ENCODE measurements at places on chromosomes 4 and X. TPM values are rescaled to one million over a fixed set of nuclear protein-coding genes. Genes with fewer than 3 reads are reported as not detected.
A peak's percentile ranks its signal among the peaks of the same experiment; 100 is the strongest.

GRCh38 chr4:140406292-140406691 lies 21.2 kb downstream of the CLGN start:
- DNase-seq: no peak

GRCh38 chr4:79852305-79852730 lies 220.7 kb downstream of the ANTXR2 start:
- DNase-seq: peak; percentile 70

- DNase-seq: peak; percentile 25
Measured at GRCh38 chr4:124433500-124433899, 279.0 kb downstream of the ANKRD50 start.

DNA sequence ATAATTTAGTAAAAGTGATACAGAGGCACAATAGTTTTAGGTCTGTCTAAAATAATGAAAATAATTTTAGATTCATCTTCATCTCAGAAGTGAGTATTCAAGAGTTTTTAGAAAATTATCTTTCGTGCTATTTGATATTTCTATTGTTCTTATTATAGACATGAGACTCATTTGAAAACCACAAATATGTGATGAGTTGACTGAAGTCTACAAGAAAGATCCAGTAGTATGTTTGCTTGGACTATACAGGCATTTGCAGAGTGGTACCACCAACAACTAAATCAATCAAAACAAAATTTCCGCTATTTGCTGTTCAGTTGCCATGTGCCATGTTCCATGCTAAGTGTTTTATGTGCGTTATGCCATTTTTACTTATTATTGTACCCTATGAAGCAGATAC lies 1318.5 kb downstream of the STIM2 start:
- peak; percentile 20 for DNase-seq

- DNase-seq: peak; percentile 37
Measured at GRCh38 chr4:7906171-7906701, 33.4 kb downstream of the AFAP1 start.

- DNase-seq: no peak
Measured at GRCh38 chr4:86443495-86443894, 83.6 kb upstream of the MAPK10 start.

- no peak for DNase-seq
Measured at GRCh38 chrX:39613997-39614679, 483.6 kb downstream of the BCOR start.

Gene FGFBP2
- total RNA-seq: not detected

DNA sequence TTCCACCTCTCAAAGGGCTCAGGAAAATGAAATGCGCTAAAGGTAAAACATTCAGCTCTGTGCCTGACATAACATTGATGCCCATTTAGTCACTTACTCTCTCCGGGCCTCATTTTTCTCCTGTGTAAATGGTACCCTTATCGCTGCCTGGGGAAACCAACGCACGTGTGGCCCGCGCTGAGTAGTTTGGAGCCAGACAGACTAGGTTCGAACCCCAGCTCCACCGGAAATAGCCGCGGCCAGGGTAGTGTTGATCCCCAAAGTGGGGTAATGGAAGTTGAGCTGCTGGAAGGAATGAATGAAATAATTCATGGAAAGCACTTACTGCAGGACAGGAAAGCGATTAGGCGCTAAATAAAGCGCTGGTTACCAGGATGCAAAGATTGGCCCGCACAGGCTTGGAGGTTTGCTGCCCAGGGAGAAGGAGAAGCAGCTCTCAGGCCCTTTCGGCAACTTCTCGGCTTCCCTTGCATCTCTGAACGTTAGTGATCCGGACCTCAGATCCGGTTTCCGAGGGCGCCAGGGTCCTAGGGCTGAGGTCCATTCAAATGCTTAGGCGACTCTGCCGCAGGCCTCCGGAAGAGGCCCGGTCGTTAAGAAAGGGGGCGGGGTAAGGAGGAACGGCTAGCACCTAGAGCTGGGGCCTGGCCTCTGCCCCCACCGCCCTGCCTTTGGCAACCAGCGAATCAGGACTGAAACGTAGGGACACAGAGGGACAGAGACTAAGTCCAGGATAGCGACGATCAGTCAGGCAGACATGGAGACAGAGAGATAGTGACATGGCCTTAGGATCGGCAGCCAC lies 13.3 kb downstream of the NKX3-2 start:
- DNase-seq: no peak

Gene TMEM31
- total RNA-seq: not detected

- no peak for DNase-seq
Measured at GRCh38 chr4:38449506-38450174, 214.4 kb upstream of the KLF3 start.

- no peak for DNase-seq
Measured at GRCh38 chrX:27445438-27445837, 17.7 kb downstream of the PPP4R3C start.

- DNase-seq: no peak
Measured at GRCh38 chr4:38509551-38509950, 154.4 kb upstream of the KLF3 start.

DNA sequence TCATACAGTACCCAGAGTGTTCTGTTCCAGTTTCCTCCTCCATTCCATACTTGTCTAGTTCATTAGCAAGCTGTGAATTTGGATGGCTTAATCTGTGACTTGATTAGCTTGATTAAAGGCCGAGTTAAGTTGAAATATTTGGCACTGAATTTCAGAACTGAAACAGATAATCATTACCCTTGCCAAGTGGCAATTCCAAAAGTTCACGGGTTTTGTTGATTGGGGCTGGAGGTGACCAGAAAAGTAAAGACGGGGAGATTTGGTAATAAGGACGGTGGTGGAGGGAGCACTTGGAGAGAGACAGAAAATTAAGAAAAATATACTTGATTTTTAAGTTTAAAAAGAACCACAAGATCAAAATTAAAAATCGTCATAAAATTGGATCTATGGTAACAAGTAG lies 21.9 kb upstream of the KLHL2 start:
- no peak for DNase-seq

DNA sequence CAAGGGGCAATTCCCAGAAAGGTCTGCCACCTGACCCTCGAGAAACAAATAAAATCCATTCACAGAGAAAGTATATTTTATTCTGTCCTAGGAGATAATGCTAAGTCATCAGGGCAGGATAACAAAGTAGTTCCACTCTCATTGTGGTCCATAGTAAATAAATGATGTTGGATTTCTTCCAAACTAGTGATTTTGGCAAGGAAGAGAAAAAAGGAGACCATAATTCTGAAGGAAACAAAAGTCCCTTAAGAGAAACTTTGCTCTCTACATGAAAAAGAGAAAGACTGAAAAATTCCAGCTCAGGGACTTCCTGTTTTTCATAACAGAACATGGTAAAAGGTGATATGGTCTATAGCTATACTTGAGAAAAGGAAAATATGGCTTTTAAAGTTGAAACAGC lies 71.5 kb upstream of the DDX60 start:
- DNase-seq: no peak

Gene UGDH
- 102 TPM for total RNA-seq

GRCh38 chr4:111475001-111475400 lies 670.3 kb upstream of the FAM241A start:
- peak; percentile 62 for DNase-seq

DNA sequence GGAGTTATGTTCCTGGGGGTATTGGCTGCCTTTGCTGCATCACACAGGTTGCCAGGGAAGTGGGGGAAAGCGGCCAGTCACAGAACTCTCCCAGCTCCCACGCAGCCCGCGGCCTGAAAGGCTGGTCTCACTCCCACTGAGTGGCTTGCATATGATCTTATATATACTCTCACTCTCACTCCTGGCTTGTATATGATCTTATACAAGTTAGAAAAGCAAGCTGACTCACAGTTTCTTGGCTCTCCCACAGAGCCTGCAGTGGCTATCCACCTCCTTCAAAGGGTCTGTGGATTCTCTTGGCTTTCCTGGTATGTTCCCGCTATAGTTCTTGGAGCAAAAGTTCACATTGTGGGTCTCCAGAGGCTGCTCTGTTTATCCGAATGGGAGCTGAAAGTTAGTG lies 833.5 kb upstream of the GALNTL6 start:
- DNase-seq: no peak

- no peak for DNase-seq
Measured at GRCh38 chr4:121061861-121062260, 10.5 kb downstream of the NDNF start.
